ENCODE measurements at places on chromosomes 3 and 15.
A peak's percentile ranks its signal among the peaks of the same experiment; 100 is the strongest.

DNA sequence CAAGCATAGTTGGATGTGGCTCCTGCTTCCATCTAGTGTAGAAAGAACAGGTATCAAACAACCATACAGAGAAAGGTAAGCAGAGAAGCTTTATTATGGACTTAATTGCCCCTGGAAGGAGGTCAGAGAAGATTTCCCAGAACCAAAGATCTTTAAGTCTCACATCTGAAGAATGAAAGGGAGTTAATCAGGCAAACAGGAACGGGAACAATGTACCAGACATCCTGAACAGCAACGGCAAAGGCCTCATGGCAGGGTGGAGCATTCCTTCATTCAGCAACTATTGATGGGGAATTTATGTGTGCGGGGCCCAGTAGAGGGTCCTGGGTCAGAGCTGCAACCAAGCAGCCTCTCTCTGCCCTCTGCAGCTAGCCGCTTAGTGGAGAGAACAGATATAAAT, 61.5 kb downstream of the LMCD1 start:
- no peak for DNase-seq

DNA sequence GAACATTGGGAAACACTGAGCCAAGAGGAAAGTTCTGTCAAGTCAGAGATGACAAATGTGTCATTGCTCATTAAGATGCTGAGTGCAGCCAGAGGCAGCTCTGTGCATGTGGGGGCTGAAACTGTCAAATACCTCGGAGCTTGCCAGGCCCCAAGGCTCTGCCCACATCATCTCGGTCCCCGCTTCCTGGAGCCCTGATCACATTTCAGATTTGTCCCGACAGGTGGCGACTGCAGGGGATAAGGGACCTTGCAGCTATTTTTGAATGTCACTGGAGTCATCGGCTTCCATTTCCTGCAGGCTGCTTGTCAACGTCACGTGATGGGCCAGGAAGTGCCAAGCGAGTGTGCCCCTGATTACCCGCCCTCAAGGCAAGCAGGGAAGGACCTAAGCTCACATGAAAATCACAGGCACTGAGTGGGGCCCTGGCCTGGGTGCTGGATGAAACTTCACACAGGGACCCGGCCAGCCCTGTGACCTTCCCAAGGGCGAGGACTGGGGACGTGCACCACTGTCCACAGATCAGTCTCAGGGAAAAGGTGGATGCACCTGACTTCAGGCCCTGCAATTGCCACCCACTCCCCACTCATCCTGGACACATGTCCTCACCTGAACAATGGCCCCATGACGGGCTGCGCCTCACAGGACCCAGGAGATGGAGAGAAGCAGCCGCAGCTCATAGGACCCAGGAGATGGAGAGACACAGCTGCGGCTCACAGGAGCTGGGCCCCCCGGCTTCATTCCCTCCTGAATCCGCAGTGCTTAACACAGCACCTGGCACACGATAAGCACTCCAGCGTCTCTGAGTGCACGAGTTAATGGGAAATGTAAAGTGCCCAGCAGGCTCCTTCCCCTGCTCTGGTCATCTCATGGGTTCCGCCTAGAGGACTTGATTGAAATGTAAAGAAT, 73.4 kb downstream of the NUP210 start:
- peak; percentile 53 for DNase-seq

DNA sequence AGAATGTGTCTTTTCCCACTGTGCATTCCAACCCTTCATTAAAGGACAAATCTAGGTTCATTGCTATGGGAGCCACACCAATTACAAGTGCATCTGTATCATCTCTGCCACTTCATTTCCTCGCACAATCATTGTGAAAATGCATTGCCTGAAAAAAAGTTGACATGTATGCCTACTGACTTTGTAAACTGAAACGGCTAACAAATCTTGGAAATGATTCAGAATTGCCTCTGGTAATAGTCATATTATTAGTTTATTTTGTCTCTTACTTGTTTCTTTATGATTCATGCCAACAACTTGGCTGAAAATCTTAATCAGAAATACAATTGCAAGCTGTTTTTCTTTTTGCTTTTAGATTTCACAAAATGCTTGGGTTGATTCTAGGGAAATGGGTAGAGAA, 497.1 kb downstream of the ZIC1 start:
- no peak for DNase-seq

- no peak for DNase-seq
These were observed 33.7 kb downstream of the HGD start for GRCh38 chr3:120648290-120648689.

GRCh38 chr3:181497358-181497757, 214.4 kb upstream of the SOX2 start:
- no peak for DNase-seq

DNA sequence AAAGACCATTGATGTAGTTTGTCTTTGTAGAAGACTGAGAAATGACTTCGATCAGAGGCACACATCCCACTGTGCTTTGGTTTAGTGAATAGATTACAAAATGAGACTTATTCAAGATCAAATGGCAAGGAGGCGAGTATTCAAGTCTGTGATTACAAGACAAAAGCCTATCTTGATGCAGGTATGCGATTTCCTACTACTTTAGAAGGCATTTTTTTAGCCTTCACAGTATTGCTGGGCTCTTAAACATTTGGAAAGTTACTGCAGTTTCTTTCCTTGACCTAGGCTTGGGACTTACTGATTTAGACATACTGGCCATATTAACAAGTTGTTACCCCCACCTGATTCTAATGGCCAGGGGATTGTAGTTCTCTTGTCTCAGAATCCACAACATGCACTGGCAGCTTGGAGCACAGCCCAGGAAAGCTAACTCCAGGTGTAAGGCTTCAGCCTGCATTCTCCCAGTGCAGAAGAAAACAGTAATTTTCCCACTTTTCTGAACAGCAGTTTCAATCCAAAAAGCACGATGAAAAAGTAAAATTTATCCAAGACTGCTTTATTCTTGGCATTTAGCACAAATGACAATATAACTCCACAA, 311.6 kb downstream of the EPHA6 start:
- DNase-seq = peak; percentile 9

DNA sequence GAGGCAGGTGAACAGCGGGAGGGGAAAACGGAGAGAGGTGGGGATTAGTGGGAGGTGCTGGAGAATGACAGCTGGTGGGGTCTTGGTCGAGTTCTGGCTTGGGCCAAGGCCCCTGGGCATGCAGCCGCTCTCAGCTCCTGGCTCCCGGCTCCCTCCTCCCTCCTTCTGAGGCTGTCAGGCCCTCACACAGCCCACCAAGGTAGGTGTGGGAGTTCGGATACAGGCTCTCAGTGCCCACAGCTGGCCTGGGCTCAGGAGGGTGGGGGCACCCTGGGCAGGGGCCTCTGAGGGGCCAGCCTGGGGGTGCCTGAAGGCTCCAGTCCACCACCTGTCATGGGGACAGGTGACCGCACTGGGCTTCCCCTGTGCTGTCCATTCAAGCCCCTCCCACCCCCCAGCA, 39.9 kb downstream of the PLXNA1 start:
- DNase-seq = no peak

- no peak for DNase-seq
These were observed 39.7 kb upstream of the TM4SF1 start for GRCh38 chr3:149417174-149417573.

DNA sequence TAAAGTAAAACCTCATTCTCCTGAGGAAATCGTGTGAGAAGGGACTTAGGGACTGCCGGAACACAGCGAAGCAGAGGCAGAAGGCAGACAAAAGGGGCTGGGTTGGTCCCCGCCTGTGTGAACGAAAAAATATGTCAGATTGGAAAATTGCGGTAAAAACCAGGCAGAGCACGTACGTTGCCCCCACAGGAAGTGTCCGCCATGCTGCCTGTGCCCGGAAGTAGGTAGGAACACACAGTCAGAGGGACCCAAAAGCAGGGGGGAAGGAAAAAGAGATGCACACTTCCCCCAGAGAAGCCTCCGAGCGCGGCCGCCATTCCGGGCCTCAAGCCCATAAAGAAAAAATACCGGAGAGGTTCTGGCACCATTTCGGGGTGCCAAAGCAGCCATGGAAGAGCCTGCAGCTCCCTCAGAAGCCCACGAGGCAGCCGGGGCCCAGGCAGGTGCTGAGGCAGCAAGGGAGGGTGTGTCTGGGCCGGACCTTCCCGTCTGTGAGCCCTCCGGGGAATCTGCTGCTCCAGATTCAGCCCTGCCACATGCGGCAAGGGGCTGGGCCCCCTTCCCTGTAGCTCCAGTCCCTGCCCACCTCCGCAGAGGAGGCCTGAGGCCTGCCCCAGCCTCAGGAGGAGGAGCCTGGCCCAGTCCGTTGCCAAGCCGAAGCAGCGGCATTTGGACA, at the start of gene MKRN3:
MKRN3 (plus strand) TSS at position 280 of the 676 bp plus-strand sequence; CDS start at position 389, 109 bp downstream.
- peak; percentile 64 for DNase-seq

- peak; percentile 39 for DNase-seq
These were observed 179.9 kb upstream of the C2CD4B start for GRCh38 chr15:62344806-62345539.

GRCh38 chr3:29430558-29430971, 149.7 kb downstream of the RBMS3 start:
- peak; percentile 64 for DNase-seq

DNA sequence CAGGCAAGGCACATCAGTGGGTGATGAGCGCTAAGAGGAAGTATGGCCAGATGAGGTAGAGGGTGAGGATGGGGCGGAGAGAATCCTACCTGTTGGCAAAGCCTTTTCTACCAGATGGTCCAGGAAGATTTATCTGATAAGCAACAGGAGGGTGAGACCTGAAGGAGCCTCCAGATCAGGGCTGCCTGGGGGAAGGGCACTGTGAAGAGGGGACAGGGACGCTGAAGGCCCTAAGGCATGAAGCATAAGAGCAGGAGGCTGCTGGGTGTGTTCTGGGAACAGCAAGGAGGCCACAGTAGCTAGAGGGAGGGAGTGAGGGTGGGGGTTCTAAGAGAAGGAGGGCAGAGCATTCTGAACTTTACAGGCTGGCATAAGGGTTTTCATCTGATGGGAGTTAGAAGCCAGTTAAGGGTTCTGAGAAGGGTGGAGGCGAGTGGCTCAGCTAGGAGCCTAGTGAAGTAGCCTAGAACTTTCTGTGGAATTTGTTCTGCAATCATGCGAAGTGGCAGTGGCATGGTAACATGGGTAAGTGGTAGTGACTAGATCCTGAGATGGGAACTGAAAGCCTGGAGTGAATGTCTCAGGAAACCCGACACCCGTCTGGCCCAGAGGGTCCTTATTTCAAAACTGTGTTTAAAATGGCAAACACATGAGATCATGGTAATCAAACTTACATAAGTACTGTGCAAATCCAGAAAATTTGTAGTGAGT, 29.9 kb downstream of the CGNL1 start:
- no peak for DNase-seq

DNA sequence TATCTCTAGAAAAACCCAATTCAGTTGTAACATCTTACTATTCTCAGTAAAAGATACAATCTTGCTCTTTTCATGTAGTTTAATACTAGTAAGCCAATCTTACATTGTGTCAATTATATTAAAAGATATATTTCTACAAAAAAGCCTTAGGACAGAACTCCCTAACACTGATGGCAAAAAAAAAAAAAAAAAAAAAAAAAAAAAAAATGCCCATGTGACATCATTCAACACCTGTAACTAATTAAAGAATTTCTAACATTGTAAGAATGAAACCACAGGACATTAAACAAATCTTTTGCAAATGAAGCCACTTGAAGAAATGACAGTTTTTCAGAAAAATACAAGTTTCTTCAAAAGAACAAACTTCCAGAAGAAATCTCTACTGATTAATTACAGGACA, 119.8 kb downstream of the SUCLG2 start:
- DNase-seq = no peak

- DNase-seq = peak; percentile 61
These were observed 317.1 kb downstream of the ZIC4 start for GRCh38 chr3:147089286-147089685.

DNA sequence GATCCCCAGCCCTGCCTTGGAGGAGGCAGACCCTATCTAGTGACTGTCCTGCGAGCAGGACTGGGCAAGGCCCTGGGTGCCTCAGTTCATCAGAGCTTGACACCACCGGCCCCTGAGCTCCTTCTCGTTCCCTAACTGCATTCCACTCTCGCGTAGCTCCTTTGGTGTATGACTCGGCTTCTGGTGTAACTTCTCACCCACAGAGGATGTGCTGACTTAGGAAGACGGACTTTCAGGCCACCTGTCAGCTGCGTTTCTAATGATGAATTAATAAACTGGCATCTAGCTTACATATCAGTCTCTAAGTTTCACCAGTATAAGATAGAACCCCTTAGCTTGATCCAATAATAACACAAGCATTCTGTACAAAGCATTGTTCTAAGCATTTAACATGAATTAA, 17.5 kb downstream of the ABCF3 start:
- DNase-seq = no peak

DNA sequence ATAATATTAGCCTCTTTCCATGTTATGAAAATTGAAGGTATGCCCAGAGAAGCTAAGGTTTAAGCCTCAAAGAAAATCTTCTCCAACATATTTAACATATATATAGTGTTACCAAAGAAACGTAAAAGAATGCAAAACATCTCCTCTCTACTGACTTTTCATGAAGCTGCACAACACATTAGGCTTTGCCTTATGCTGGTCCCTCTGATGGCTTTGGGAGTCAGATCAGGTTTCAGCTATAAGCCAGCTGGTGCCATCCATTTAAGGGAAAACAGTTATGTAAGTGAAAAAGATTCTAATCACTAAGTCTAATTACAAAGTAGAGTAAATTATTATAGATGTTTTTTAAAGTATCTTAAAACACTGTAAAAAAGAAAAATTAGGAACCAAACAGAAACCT, 410.5 kb downstream of the LSAMP start:
- DNase-seq = peak; percentile 65

- no peak for DNase-seq
These were observed 30.5 kb downstream of the DNASE1L3 start for GRCh38 chr3:58180099-58180880.

GRCh38 chr3:183022936-183023516, 42.7 kb upstream of the DCUN1D1 start:
- DNase-seq = no peak

- DNase-seq = no peak
These were observed 13.5 kb downstream of the PPP4R2 start for GRCh38 chr3:73010158-73010557.

DNA sequence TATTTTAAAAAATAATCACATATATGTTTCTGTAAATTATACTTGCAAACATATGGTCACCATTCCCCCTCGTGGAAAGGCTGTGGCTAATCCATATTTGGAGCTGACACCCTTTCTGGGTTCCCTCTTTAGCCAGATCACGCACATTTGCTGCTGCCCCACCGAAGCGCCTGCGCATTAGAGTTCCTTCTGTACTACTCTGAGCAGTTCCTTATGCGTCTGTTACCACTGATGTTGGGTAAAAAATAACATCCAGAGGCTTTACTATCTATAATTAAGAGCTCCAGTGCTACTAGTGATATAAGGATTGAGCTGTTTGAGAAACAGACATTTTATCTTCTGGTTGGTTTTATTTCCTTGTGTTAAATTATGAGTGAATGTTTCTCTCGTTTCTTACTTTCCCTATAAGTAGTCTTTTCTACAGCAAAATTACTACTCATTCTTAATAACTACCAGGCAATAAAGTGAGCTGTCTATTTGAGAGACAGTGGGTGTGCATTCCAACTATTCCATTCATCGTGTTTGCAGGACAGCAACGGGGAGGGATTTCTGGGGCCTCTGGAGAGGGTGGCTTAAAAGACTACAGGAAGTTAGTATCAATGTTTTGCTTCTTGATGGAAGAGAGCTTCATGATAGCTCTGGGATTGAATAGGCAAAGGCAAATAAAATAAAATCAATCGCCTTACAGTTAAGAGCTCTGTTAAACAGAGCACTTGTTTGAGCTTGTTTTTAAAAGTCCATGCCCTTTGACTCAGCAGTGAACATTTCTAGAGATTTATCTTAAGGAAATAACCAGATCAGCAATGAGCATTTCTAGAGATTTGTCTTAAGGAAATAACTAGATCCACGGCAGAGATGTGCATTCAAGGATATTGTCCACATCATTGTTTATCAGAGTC, 245.2 kb downstream of the CD47 start:
- DNase-seq = no peak

Data from muscle of leg (tissue), 16 donors.